Activated CD4-positive, alpha-beta T cell treated with anti-CD3 and anti-CD28 coated beads for 24 hours (primary cell): ENCODE measurements at places on chromosomes 3 and 15.

GRCh38 chr3:99484871-99485270, 153.5 kb upstream of the COL8A1 start:
- no peak for DNase-seq

DNA sequence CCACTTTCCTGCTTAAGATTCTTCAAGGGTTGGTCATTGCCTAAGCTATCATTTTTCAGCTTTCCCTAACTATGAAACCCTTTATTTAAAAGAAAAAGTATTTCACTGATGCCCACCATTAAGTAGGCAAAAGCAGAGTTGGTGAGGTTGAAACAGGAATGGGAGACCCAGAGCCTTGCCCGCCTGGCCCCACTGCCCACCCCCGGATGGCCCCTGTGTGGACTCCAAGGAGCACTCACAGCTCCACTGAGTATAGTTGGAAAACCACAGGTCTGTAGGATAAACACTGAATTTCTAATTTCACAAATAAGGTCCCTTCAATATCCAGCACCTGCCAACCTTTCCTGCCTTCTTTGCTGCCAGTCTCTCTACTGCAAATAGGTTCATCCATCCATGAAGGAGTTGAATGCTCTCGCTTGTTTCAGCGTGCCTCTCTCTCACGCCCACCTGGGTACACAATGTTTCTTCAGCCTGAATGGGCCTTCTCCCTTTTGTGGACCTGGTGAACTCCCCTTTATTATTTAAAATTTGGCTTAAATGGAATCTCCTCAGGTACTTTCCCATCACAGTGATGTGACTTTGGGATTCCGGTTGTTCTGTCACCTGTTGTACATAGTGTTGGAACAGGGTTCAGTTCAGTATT, 8.7 kb upstream of the ACAP2 start:
- DNase-seq: no peak

DNA sequence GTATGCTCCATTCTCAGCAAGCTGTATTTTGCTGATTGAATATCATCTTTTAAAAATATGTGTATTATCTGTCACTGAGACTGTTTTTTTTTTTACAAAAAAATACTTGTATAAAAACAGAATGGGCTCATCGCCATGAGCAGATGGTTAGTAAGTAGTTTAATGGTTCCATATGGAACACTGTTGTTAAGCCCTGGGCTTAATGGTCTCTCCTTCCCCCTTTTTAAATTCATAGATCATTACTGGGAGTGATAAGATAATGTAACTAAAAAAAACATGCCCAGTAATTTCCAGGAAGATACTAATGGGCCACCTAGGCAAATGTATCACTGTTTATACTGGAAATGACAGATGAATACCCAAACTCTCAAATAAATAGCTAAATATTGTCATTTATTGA, 95.3 kb upstream of the TPRG1 start:
- no peak for DNase-seq

DNA sequence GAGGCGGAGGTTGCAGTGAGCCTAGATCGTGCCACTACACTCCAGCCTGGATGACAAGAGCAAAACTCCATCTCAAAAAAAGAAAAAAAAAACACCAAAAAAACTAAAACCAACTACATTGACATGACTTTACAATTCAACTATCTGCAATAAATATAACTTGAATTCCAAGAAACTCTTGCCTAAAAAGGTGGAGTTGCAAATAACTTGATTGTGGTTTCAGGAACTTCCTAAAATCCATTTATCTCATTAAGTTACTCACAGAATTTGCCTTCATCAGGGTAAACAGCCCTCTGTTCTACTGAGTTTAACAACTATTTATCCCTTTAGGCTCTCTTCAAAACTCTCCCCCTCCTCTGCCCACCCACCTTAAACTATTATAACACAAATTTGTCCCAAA, 2.7 kb upstream of the MAPK6 start:
- DNase-seq: no peak

GRCh38 chr15:78983146-78983918, 38.5 kb upstream of the CTSH start:
- no peak for DNase-seq

DNA sequence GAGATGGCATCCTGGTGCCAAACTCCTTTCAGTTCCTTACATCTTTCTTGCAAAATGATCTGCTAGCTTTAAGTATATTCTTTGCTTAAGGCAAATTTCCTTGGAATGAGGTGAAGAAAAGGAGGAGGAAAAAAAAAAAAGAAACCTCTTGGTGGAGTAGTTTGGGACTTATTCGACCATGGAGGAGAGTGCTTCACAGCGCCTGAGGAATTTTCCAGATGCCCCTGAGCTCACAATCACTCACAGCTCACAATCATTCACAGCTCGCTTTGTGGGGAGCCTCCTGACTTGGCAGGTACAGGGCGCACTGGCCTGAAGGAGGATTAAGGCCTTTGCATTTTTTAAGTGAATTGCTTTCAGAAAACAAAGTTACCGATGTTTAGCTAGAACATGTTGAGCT, 53.9 kb downstream of the BOC start:
- no peak for DNase-seq

- DNase-seq: no peak
Measured at GRCh38 chr3:10961921-10962320, 30.6 kb upstream of the SLC6A1 start.
